ENCODE measurements at places on chromosomes 2 and 18. TPM values are rescaled to one million over a fixed set of nuclear protein-coding genes. Genes with fewer than 3 reads are reported as not detected.
A peak's percentile ranks its signal among the peaks of the same experiment; 100 is the strongest.

CD207 gene
- total RNA-seq = 0.32 TPM

KCNE4 gene
- 3.7 TPM for total RNA-seq

AKAIN1 gene
- not detected for total RNA-seq

ACKR3 gene
- total RNA-seq = 52.0 TPM

ACADL gene
- 0.49 TPM for total RNA-seq

CTAGE1 gene
- not detected for total RNA-seq

SP5 gene
- 1.4 TPM for total RNA-seq

SRD5A2 gene
- not detected for total RNA-seq

DUSP11 gene
- total RNA-seq = 10.8 TPM

UGT1A4 gene
- total RNA-seq = not detected

GRCh38 chr2:220478305-220479058 lies 851.1 kb downstream of the SLC4A3 start:
- no peak for DNase-seq
- no peak overlapping the region for H3K27ac ChIP-seq
- no peak overlapping the region for H3K4me3 ChIP-seq
- no peaks in the 10 kb centered on the region for H3K36me3 ChIP-seq
- no peaks in the 10 kb centered on the region for H3K27me3 ChIP-seq
- H3K4me1 ChIP-seq = no peaks in the 10 kb centered on the region

- no peaks in the 10 kb centered on the region for H3K27me3 ChIP-seq
- H3K27ac ChIP-seq = peak overlapping the region; percentile 54
Observed at GRCh38 chr18:13642440-13642827, 83.9 kb downstream of the FAM210A start.

- no peaks in the 10 kb centered on the region for H3K36me3 ChIP-seq
- H3K27ac ChIP-seq = no peak overlapping the region
- no peak for DNase-seq
- no peak overlapping the region for H3K4me3 ChIP-seq
Observed at GRCh38 chr2:1833726-1834125, 89.4 kb upstream of the PXDN start.

DNA sequence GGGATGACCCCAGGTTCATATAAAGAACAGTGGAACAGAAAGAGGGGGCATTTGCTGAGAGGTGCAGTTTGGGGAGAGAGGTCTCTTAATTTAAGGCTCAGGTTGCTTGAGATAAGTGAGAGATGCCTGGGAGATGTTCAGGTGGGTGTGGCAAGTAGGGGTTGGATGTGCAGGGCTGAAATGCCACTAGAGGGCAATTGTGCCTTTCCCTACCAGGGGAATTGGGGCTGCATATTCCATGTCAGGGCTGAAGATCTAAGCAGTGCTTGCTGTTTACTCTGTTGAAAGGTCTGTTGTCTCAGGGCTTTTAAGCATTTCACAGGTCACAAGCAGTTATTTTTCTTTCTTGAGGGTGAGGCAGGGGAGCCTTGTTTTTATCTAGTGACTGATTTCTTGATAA lies 7.8 kb downstream of the CCDC85A start:
- H3K4me3 ChIP-seq = no peak overlapping the region
- H3K27me3 ChIP-seq = no peaks in the 10 kb centered on the region
- DNase-seq = peak; percentile 28
- no peak overlapping the region for H3K27ac ChIP-seq
- no peaks in the 10 kb centered on the region for H3K4me1 ChIP-seq

- no peak overlapping the region for H3K4me3 ChIP-seq
- no peaks in the 10 kb centered on the region for H3K4me1 ChIP-seq
- H3K36me3 ChIP-seq = no peaks in the 10 kb centered on the region
- no peak overlapping the region for H3K27ac ChIP-seq
Observed at GRCh38 chr2:50335433-50335832, 696.5 kb downstream of the NRXN1 start.

DNA sequence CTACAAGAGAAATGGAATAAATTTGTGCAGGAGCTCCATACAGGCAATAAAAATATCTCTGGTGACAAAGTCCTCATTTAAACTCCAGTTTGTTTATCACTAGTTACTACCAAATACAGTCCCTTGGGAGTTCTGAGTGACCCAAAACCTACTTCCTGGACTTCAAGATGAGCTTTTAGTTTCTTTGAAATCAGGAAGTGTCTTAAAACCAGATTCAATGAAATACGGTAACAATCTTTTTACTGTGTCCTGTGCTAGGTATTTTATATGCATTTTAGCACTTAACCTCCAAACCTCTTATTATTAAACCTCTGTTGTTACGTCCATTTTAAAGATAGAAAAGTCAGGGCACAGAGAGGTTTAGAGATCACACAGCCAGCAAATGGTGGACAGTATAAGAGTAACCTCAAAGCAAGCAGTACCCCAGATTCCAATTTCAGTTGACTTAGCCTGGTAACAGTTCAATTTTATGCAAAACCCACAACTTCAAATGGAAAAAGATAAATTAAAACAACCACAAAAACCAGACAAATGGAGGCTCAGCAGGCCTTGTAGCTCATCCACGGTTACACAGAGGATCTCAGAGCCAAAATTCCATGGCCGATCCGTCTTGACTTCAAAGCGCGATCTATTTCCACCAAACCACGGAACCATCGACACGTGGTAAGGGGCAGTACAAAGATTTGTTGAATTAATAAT lies 1.3 kb upstream of the KCMF1 start:
- H3K4me1 ChIP-seq = peaks cover 27% of the 10 kb centered on the region
- no peaks in the 10 kb centered on the region for H3K27me3 ChIP-seq

- no peaks in the 10 kb centered on the region for H3K36me3 ChIP-seq
- no peaks in the 10 kb centered on the region for H3K4me1 ChIP-seq
- H3K27ac ChIP-seq = no peak overlapping the region
- DNase-seq = peak; percentile 5
- H3K4me3 ChIP-seq = no peak overlapping the region
Observed at GRCh38 chr2:71940695-71941094, 207.0 kb downstream of the CYP26B1 start.

- H3K27me3 ChIP-seq = no peaks in the 10 kb centered on the region
- H3K27ac ChIP-seq = no peak overlapping the region
- H3K4me1 ChIP-seq = no peaks in the 10 kb centered on the region
- no peak for DNase-seq
Observed at GRCh38 chr2:10647886-10648605, 41.7 kb downstream of the NOL10 start.

- no peak for DNase-seq
- H3K4me3 ChIP-seq = no peak overlapping the region
- H3K36me3 ChIP-seq = no peaks in the 10 kb centered on the region
- no peaks in the 10 kb centered on the region for H3K27me3 ChIP-seq
- H3K4me1 ChIP-seq = no peaks in the 10 kb centered on the region
- no peak overlapping the region for H3K27ac ChIP-seq
Observed at GRCh38 chr2:69026691-69027459, 13.9 kb downstream of the ANTXR1 start.

GRCh38 chr2:217045700-217046475 lies 186.0 kb upstream of the TNP1 start:
- H3K27ac ChIP-seq = no peak overlapping the region
- no peak overlapping the region for H3K4me3 ChIP-seq
- H3K36me3 ChIP-seq = no peaks in the 10 kb centered on the region
- no peaks in the 10 kb centered on the region for H3K27me3 ChIP-seq
- no peak for DNase-seq
- no peaks in the 10 kb centered on the region for H3K4me1 ChIP-seq

- H3K4me1 ChIP-seq = peaks cover 17% of the 10 kb centered on the region
- no peaks in the 10 kb centered on the region for H3K27me3 ChIP-seq
- DNase-seq = no peak
- no peak overlapping the region for H3K4me3 ChIP-seq
Observed at GRCh38 chr2:27291865-27292264, 9.6 kb downstream of the TRIM54 start.

DNA sequence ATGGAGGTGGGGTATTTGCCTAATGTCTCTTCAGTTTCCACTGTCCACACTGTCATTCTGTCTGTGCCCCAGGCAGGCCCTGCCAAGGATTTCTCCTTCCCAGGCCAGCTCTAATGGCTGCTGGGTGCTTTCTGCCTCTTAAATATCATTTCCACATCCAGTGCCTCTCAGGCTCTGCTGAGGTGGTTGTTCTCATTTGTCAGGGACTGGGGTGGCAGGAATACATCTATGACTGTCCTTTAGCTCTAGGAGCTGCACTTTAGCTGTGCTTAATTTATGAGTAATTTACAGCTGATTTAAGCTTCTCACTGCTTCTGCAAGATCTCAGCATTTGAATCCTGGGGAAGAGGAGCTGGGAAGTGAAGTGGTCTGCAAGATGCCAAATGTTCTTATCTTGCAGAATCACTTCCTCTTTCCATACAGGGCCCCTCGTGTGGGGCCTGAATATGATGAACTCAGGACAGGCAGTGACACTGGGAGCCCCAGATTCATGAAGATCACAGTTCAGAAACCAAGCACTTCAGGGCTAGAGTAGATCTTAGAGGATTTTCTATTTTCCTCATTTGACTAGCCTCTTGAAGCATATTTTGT lies 150.2 kb downstream of the FSHR start:
- H3K27me3 ChIP-seq = no peaks in the 10 kb centered on the region
- H3K27ac ChIP-seq = no peak overlapping the region
- H3K4me1 ChIP-seq = no peaks in the 10 kb centered on the region

DNA sequence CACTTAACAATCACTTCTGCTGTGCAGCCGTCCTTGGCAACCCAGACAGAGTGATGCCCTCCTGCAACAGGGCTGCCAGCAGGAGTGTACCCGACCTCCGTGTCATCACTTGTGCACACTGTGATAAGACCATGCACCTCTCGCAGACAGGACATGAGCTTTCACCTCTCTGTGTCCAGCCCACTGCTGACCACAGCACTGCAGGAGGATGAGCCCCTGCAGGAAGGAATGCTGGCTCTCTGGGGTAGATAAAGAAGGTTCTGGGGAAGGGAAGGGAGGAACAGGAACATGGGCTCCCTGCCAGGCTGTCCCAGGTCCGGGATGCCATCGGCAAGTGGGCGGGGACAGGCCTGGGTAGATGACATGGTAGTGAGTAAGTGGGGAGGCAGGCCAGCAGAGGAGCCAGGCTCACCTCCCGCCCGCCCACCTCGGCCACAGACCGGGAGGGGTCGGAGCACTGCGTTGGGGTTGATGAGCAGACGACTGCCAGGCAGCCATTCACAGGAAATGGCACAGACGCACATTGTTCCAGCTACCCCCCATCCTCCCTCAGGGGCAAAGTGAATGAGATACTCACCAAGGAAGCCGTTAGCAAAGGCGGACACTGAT lies 18.6 kb upstream of the COL6A3 start:
- no peak overlapping the region for H3K27ac ChIP-seq
- H3K27me3 ChIP-seq = peaks cover 11% of the 10 kb centered on the region
- H3K4me1 ChIP-seq = peaks cover 29% of the 10 kb centered on the region
- DNase-seq = no peak
- H3K36me3 ChIP-seq = no peaks in the 10 kb centered on the region

DNA sequence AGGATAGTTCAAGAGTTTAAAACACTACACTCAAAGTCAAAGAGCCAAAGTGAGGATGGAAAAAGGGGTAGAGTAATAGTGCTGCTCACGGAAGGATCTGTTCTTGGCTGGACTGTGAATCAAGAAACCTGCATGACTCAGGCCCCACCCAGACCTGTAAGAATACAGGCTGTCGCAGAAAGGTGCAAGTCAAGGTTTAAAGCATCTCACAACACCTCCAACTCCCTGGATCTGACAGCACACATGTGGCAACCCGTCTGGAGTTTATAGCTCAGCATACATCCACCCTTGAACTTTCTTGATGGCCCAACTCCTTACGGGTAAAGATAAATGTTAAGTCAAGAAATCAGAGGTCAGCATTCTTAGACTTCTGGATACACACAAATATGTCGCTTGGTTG lies 6.3 kb downstream of the KIAA2012 start:
- H3K27me3 ChIP-seq = no peaks in the 10 kb centered on the region
- DNase-seq = no peak
- no peaks in the 10 kb centered on the region for H3K4me1 ChIP-seq
- no peak overlapping the region for H3K27ac ChIP-seq
- no peak overlapping the region for H3K4me3 ChIP-seq

GRCh38 chr2:225270861-225271260 lies 128.6 kb upstream of the NYAP2 start:
- H3K27ac ChIP-seq = no peak overlapping the region
- no peaks in the 10 kb centered on the region for H3K36me3 ChIP-seq
- no peak for DNase-seq
- H3K4me1 ChIP-seq = no peaks in the 10 kb centered on the region

DNA sequence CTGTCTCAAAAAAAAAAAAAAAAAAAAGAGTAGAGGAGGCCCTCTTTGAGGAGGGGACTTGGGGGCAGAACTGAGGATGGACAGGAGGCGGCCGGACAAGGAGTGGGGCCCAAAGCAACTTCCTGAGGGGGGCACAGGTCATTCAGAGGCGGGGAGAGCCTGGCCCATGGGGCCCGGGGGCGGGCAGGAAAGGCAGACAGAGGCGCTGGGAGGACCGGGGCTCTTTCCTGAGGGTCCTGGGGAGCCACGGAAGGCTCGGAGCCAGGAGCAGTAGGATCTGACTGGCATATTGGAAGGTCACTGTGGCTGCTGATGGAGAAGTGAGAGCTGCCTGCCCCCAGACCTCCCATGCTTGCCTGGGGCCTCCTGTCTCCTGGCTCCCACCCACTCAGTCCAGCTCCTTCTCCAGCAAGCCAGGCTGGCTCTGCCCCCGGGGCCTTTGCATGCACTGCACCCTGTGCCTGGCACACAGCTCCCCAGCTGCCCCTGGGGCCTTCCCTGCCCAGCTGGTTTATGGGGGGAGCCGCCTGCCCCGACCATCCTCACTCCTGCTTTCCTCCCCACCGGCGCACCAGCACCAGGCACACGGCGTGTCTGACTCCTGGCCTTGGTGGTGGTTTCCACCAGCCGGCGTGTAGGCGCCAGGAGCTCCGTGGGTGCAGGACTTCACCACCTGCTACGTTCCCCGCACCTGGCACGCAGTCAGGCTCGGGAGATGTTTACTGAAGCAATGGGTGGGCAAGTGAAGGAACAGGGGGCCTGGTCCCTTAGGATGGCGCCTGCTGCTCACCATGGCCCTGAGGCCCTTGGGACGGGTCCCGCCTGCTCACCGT lies 5.6 kb downstream of the ESPNL start:
- DNase-seq = peak; percentile 4
- peaks cover 5% of the 10 kb centered on the region for H3K27me3 ChIP-seq
- H3K36me3 ChIP-seq = no peaks in the 10 kb centered on the region
- H3K27ac ChIP-seq = no peak overlapping the region

- no peaks in the 10 kb centered on the region for H3K4me1 ChIP-seq
- H3K27ac ChIP-seq = no peak overlapping the region
- H3K27me3 ChIP-seq = no peaks in the 10 kb centered on the region
- DNase-seq = no peak
- peaks cover 83% of the 10 kb centered on the region for H3K36me3 ChIP-seq
Observed at GRCh38 chr2:182933629-182934028, 67.2 kb upstream of the FRZB start.

GRCh38 chr2:182618672-182619079 lies 97.4 kb upstream of the DNAJC10 start:
- H3K27me3 ChIP-seq = no peaks in the 10 kb centered on the region
- peaks cover 6% of the 10 kb centered on the region for H3K4me1 ChIP-seq
- H3K27ac ChIP-seq = peak overlapping the region; percentile 8
- no peak for DNase-seq
- H3K36me3 ChIP-seq = no peaks in the 10 kb centered on the region

- no peaks in the 10 kb centered on the region for H3K4me1 ChIP-seq
- no peaks in the 10 kb centered on the region for H3K27me3 ChIP-seq
- no peak overlapping the region for H3K27ac ChIP-seq
- H3K4me3 ChIP-seq = no peak overlapping the region
Observed at GRCh38 chr2:48946449-48947048, 191.0 kb upstream of the LHCGR start.

- no peaks in the 10 kb centered on the region for H3K27me3 ChIP-seq
- peak overlapping the region; percentile 44 for H3K27ac ChIP-seq
- H3K4me1 ChIP-seq = peaks cover 31% of the 10 kb centered on the region
- H3K36me3 ChIP-seq = no peaks in the 10 kb centered on the region
- no peak overlapping the region for H3K4me3 ChIP-seq
- no peak for DNase-seq
Observed at GRCh38 chr18:74288730-74289129, 3.0 kb downstream of the CYB5A start.

All from heart left ventricle (tissue), 16 donors.